Activated effector memory CD4-positive, alpha-beta T cell treated with Interleukin-2 at 50 U/mL for 16 hours (primary cell): ENCODE measurements at places on chromosomes 11 and 22.
A peak's percentile ranks its signal among the peaks of the same experiment; 100 is the strongest.

DNA sequence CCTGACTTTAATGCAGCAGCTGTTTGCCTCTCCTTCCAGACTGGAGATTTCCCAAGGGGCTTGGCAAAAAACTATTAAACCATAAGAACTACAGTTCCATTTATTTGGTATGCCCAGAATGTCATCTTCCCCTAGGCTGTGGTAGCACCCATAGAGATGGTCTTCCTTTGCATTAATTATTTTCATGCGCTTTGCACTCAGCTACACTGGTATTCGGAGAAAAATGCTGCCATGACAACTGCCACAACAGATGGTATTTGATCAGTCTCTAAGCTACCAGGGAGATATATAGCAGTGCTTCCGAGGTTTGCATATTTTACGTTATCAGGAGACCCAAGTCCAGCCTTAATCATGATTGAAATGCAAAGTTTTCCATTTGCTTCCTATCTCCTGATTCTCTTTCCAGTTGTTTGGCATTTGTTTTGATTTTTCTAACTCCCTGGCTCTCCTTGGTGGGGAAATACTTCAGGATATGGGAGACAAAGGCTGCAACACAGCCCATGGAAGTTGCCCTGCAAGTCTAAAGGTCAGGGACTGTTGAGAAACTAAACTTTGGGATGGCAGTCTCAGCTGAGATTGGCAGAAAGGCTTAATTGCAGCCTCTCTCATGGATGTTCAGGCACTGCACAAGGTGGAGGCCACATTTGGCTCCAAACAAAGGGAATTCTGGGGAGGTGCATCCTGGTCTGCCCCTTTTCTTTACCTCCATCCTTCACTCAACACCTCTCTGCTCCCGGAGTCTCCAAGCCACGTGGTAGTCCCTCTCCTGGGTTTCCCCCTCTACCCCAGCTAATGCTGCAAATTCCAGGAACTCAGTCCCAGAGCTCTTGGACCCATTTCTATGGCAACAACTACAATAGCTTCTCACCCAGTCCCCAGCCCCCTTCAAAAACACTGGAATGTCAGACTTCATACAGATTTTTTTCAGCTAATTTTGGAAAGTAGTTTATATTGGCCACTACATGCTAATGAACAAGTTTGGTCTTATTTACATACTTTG is 151.8 kb downstream of the NAV2 start:
- DNase-seq, result no peak

DNA sequence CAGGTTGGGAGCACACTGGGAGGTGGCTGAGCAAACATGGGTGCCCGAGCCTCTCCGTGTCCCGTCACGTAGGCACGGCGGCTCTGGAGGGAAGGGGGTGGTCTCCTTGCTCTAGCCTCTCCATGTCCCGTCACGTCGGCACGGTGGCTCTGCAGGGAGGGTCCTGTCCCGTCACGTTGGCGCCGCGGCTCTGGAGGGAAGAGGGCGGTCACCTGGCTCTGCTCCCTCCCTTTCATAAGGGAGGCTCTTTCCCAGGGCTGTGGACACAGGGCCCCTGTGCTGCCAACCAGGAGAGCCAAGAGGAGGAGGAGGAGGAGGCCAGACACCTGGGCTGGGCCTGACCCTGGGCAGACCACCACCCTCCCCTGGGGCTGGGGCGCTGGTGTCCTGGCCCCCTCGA is 1173.7 kb downstream of the BRD1 start:
- no peak for DNase-seq

GRCh38 chr11:107472966-107473365 is 15.3 kb upstream of the CWF19L2 start:
- DNase-seq, result no peak

DNA sequence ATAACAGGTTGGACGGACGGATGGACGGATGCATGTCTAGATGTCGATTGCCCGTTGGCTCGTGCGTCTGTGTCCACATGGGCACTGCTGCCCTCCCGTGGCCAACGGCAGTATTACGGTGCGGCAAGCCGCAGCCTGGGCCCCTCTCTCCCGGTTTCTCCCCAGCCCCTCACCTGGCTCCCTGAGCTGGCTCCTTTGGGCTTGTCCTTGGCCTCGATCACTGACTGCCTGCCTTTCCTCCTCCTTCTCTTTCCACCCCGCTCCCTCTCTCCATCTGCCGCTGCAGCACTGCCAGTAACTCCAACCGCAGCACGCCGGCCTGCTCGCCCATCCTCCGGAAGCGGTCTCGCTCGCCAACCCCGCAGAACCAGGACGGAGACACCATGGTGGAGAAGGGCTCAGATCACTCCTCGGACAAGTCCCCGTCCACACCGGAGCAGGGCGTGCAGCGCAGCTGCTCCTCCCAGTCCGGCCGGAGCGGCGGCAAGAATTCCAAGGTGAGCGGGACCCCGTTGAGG is 77.3 kb downstream of the SCN3B start:
- DNase-seq, result peak; percentile 44

DNA sequence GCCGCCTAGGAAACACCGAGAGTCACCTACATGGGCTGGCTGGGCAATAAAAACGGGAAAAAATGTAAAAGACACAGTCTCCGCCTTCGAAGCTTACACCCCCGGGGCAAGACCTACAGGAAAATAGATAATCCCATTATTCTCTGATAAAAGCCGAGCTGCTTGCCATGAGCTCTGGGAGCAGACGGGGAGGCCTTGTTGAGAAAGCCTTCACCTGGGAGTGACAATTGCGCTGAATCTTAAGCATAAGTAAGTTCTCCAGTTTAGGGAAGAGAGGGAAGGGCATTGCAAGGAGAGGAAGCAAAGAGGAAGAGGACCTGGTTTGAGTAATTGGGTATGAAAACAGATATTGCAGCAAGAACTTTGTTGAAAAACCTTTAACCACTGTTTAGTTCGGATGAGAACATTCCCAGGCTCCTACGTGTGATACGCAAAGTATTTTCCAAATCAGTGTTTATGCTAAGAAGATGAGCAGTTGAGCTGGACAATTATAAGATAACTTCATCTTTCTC is 813 bp upstream of the BTBD10 start:
- no peak for DNase-seq

GRCh38 chr11:1930462-1930830 is 10.9 kb downstream of the TNNT3 start:
- DNase-seq, result no peak

DNA sequence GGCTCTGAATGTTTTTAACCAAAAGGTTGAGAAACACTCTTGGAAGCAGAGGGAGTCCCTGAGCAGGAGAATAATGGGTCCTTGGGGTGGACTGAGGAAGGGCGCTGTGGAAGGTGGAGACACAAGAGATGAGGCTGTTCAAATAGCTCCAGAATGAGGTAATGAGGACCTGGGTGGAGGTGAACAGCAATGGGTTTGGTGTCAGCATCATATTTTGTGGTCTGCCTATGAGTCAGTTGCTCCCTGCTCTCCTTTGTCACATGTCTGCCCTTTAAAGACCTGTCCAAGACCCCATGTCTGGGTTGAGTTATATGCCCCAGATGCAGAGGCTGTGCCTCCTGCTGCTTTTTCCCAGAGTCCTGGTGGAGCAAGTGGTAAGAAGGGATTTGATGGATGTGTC is 113.6 kb downstream of the BARX2 start:
- DNase-seq, result no peak

GRCh38 chr11:94533696-94534630 is 9.8 kb upstream of the FUT4 start:
- no peak for DNase-seq

GRCh38 chr11:98725471-98725870 is 295.3 kb upstream of the CNTN5 start:
- DNase-seq, result no peak

DNA sequence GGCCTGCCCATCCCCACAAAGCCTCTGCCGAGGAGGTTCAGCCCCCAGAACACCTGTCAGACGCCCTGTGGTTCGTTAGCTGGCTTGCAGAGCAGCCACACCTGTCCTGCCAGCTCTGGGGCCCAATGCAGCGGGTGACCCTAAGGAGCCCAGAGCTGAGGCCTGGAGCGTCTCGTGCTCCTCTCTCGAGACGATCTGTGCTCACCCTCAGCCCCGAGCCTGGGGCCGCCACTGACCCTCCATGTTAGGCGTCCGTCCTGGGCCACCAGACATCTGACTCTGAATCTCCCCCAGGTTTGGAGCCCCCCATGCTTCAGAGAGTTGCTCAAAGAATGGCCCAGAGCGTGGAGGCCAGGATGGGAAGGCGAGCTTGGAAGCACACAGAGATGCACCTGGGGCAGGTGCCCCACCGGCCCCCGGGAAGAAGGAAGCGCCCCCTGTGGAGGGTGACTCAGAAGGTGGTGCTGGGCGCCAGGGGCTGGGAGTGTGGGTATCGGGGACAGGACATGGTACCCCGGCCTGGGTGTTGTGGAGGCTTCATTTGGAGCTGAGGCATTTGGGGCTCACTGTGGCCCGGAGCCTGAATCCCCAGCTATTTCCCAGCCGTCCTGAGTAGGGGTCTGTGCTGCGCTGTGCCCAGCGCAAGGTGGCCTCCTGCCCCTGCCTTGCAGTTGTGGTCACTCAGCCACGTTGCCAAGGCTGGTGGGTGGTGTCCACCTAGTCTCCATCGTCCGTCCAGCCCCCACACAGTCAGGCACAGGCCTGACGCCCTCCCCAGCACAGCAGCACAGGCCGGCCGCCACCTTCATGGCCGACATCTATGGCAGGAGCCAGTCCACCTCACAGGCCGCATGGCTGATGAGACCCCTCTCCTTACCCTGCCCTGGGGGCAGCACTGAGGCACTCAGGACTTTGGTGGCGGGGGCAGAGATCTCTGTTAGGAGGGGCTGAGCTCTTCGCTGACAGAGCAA is 36.2 kb downstream of the SBF1 start:
- DNase-seq, result no peak

DNA sequence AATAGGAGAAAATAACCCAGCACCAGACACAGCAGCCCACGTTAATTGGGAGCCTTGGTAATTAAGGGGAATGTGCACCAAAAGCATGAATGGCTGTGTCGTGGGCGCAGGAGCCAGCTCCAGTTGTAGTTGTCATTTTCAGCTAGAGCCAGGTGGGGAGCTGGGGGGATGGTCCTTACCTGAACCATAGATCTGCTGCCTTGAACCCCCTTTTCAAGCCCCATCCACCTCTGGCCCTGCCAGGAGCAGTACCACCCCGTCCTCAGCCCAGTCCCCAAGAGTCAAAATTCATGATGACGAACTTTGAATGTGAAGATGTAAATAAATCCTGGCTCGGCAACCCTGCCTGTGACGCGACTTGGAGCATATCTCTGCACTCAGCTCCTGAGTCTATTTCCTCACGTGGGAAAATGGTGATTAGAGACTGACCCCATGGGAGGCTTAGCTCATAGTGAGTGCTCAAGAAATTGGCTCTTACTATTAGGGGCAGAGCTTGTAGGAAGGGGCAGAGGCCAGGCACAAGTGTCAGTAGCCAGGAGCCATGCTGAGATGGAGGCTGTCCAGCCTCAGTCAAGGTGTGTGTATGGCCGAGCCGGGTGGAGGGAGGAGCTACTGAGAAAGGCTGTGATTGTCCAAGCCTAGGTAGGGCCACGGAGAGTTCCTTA is 794 bp upstream of the FXYD6 start:
- DNase-seq, result no peak

DNA sequence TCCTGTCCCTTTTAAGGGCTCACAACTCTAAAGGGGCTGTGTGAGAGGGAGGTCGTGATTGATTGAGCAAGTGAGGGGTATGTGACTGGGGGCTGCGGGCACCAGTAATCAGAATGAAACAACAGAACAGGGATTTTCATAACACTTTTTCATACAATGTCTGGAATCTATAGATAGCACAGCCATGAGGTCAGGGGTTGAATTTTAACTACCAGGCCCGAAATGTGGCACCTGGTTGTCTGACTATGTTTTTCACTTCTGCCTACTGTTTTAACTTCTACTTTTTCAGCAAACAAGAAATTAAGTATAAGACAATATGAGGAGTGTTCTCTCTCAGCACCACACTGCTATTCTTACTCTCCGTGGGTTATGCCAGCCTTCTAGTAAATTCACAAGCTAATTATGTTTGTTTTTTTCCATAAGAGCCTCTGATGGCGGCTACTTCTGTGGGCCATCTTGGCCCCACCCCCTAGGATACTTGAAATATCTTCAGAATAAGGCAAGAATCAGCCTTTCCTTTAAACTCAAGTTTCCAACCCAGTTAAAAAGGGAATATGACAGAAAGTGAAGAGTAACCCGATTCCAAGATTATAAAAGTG is 552.8 kb upstream of the CHORDC1 start:
- no peak for DNase-seq

GRCh38 chr11:34599406-34599945 is 21.4 kb upstream of the EHF start:
- DNase-seq, result no peak

- DNase-seq, result no peak
Measured at GRCh38 chr11:66432597-66432996, 6.1 kb downstream of the MRPL11 start.

GRCh38 chr11:860234-861104 is 17.8 kb downstream of the TSPAN4 start:
- DNase-seq, result no peak

- DNase-seq, result no peak
Measured at GRCh38 chr11:125995313-125995712, 49.5 kb downstream of the VSIG10L2 start.

DNA sequence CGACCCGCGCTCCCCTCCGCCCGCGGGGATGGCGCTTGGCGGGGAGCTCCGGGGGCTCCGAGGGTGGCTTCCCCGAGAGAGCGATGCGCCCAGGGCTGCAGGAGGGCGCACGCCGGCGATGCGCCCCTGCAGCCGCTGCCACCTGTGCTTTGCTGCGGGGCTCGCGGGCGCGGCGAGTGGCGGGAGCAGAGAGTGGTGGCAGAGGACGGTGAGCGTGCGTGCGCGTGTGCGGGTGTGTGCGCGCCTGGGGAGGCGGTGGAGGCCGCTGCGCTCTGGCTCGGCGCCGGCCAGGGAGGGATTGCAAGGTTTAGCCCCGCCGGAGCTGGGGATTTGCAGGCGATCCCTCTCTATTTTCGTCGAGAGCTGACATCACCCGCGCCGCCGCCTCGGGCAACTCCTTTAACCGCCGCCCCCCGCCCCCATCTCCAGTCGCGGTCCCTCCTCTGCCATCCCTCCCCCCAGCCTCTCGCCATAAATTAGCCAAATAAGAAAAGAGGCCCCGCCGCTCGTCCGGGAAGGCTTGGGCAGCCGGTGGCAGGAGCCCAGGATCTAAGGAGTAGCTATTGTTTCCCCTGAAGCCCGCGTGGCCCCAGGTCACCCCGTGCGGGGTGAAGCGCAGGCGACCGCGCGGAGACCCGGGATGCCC is at the start of gene SLC1A2:
Gene SLC1A2 (minus strand): TSS at position 375 of the 646 bp plus-strand sequence. CDS start 592 bp downstream, outside the sequence.
- DNase-seq, result no peak

DNA sequence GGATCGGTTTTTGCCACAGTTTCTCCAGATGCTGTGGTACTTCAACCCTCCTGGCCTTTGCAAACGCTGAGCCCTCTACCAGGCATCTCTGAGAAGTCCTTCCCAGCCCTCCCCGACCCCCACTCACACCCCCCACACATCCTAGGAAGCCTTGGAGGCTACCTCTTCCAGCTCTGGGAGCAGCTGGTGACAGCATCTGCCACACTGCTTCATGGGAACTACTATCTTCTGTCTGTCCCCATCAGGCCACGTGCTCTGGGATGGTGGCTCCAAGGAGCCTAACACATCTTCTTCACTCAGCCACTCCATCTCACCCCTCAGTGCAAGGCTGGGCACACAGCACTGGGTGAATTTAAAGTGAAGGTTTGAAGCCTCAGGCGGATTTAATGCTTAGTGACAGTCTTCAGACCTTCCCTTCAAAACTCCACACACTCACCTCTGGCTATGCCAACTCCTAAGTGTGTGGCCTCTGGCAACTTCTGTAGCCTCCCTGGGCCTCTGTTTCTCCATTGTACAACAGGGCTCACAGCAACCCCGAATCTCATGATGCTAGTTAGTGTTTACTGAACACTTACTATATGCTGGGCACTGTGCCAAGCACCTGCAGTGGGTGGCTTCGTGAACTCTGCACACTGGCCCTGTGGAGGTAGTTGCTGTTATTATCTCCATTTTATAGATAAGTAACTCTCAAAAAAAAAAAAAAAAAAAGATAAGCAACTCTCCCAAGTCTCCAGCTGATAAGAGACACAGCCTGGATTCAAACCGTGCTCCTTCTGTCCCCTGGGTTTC is 7.3 kb upstream of the TP53I11 start:
- no peak for DNase-seq
